ENCODE measurements at places on chromosomes 1 and 21. TPM values are rescaled to one million over a fixed set of nuclear protein-coding genes. Genes with fewer than 3 reads are reported as not detected.

- no peak for DNase-seq
Observed at GRCh38 chr1:167627865-167628641, 2.0 kb upstream of the RCSD1 start.

GRCh38 chr1:239823852-239824251 is 267.8 kb upstream of the FMN2 start:
- DNase-seq: no peak

DNA sequence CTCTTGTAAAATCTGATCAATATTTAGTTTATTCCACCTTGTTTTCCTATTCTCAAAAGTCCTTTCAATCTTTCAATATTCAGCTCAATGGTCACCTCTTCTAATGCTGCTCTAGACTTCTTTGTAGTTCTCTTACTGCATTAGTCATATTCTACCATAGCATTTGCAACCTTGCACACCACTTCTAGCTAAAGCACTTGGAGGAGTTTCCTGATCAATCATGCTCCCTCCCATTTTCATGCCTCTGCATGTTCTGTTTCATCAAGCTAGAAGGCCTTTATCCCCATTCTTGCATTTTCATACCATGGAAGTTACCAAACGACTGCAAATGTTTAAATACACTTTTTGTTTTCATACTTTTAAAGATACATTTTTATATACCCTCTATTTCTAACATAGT is 72.1 kb downstream of the SLC5A9 start:
- DNase-seq: no peak

GRCh38 chr1:19204446-19205266 is 5.4 kb downstream of the UBR4 start:
- no peak for DNase-seq

- DNase-seq: no peak
Observed at GRCh38 chr1:237287876-237288521, 246.0 kb downstream of the RYR2 start.

GRCh38 chr1:221264848-221265247 is 385.6 kb downstream of the HLX start:
- DNase-seq: no peak

- no peak for DNase-seq
Observed at GRCh38 chr1:162185314-162186025, 116.0 kb downstream of the NOS1AP start.

S100A7 gene
- total RNA-seq: not detected

DNA sequence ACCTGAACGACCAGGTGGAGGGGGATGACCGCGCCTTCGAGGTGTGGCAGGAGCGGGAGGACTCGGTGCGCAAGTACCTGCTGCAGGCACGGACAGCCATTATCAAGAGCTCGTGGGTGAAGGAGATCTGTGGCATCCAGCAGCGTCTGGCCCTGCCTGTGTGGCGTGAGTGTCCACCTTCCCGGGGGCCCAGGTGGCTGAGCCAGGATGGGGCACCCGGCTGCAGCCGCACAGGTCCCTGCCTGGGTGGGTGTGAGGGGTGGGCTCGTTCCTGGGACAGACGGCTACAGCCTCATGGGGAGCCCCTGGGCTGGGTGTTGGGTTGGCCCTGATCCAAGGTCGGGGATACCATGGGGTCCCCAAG is 65.2 kb downstream of the TRIM11 start:
- DNase-seq: no peak

OLIG2 gene
- not detected for total RNA-seq

Measured in Calu3 (cell line).